Kidney capillary endothelial cell (primary cell): ENCODE measurements at places on chromosomes 16 and 17.

- no peak for DNase-seq
Observed at GRCh38 chr17:74134991-74135390, 68.5 kb upstream of the RPL38 start.

- DNase-seq, result no peak
Observed at GRCh38 chr17:66740226-66740625, 94.7 kb upstream of the CACNG5 start.

- DNase-seq, result no peak
Observed at GRCh38 chr16:11670171-11671131, 2.2 kb downstream of the SNN start.

- peak; percentile 21 for DNase-seq
Observed at GRCh38 chr17:28612936-28613872, 781 bp downstream of the RSKR start.

GRCh38 chr16:80337786-80338185 is 203.0 kb upstream of the DYNLRB2 start:
- no peak for DNase-seq

GRCh38 chr16:86566601-86566965 is at the start of gene FOXC2:
Gene FOXC2 (plus strand): TSS chr16:86566829. CDS start chr16:86567336, 507 bp downstream.
- DNase-seq, result peak; percentile 76

GRCh38 chr16:53925526-53925925 is 221.6 kb downstream of the FTO start:
- no peak for DNase-seq

- no peak for DNase-seq
Observed at GRCh38 chr17:74584292-74585060, 7.6 kb downstream of the CD300LD start.
